ENCODE measurements at places on chromosomes 2 and 18.
A peak's percentile ranks its signal among the peaks of the same experiment; 100 is the strongest.

GRCh38 chr2:96773922-96774321 lies 13.2 kb downstream of the CNNM4 start:
- peak; percentile 77 for DNase-seq

GRCh38 chr18:36829362-36830157 lies 633 bp downstream of the KIAA1328 start:
- no peak for DNase-seq

- DNase-seq = no peak
Measured at GRCh38 chr2:144026753-144027152, 493.2 kb downstream of the ZEB2 start.

GRCh38 chr2:152647552-152647951 lies 69.7 kb downstream of the PRPF40A start:
- DNase-seq = peak; percentile 81

GRCh38 chr2:208255557-208256106 lies 761 bp upstream of the IDH1 start:
- no peak for DNase-seq

- DNase-seq = no peak
Measured at GRCh38 chr2:39567507-39567906, 98.2 kb upstream of the TMEM178A start.

DNA sequence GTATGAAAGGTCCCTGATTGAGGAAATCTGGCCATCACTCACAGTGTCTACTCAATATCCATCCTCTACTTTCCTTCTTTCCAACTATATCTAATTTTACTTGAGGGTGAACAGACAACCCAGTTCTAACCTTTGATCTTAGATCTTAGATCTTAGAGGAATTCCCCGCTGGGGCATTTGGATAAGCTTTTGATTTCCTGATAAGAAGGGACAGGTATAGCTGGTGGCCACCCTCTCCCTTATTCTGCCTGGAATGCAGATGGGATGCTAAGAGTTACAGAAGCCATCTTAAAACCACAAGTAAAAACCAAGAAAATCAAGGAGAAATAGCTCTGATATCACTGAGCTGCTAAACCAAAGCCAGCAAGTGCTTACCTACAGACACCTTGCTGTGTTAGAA lies 77.2 kb upstream of the ACSL3 start:
- DNase-seq = no peak

- DNase-seq = no peak
Measured at GRCh38 chr2:67844024-67844540, 218.7 kb downstream of the C1D start.

- DNase-seq = no peak
Measured at GRCh38 chr18:78587096-78587495, 392.5 kb upstream of the SALL3 start.

DNA sequence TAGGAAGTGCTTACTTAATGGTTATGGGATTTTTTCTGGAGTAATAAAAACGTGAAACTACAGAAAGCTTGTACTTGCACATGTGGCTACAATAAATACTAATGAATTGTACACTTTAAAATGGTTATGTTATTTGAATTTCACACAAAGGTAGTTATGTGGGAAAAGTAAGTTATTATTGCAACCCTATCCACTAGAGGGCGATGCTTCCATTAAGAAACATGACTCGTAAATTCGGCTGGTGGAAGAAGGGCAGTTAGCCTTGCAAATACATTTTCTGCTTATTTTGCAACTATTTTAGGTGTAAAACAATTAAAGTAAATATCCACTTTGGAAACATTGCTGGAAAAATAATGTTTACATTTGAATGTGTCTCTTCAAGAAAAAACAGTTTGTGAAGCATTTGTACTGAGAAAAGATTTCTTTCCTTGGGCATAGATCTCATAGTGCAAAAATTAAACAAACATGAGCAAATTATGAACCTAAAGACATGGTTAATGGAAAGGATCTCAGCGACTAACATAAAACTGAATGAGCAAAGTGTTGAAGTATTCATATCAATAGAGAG lies 68.1 kb upstream of the CSRNP3 start:
- peak; percentile 67 for DNase-seq

DNA sequence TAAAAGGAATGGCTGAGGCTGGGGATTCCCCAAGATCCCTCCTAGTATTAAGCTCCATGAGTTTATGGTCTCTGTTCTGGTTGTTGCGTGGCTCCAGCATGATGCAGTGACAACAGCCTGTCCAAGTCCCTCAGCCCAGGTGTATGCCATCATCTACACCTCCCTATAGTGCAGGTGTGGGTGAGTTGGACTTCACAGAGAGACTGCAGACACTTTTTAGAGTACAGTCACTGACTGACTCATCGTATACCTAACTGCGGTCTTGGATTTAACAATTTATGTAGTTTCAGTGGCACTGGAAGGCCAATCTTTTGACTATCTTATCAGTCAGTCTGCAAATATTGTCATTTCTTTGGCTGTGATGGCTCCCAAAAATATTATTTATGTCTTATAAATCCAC lies 415.0 kb downstream of the TMX3 start:
- no peak for DNase-seq

- no peak for DNase-seq
Measured at GRCh38 chr2:134379722-134380121, 125.8 kb downstream of the MGAT5 start.

DNA sequence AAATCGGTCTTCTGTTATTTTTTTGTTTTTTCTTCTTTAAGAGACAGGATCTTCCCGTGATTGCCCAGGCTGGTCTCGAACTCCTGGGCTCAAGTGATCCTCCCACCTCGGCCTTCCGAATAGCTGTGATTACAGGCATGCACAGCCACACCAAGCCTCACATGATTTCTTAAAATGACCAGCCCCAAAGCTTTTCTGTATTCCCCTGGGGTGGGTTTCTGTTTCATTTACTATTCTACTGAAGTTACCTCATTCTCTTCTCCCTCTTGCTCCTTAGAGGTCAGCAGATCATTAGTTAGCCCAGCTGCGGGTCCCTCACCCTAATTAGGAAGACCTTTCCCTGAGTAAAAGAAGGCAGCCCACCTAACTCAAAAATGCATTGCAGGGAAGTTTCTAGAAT lies 27.6 kb downstream of the SLC1A4 start:
- DNase-seq = no peak

DNA sequence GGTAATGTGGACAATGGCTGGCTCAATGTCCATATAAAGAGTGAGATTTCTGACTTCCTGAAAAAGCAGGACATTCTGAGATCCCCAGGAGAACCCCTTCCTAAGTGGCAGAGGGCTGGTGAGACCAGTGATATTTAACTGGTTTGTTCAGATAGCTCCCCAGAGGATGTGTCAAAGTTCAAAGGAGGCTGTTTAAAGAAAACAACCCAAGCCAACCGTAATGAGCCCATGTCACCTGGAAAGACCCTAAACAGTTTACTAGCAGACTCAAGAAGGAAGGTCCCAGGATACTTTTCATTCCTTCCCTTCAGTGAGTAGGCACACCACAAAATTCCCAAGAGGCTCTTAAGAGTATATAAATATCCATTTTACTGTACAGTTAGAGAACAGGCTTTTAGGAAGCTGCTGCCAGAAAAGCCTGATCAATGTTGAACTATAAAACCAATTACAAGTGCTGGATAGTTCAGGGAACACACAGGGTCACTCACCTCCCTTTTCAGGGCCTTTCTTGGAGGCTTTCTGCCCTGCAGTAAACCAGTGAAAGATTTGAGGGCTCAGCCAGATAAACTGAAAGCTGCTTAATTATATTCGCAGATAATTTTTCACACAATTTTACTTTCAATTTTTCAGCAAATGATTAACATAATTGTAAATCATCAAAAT lies 293.5 kb downstream of the ASXL3 start:
- no peak for DNase-seq

GRCh38 chr2:188526701-188527100 lies 235.0 kb downstream of the GULP1 start:
- DNase-seq = no peak

- no peak for DNase-seq
Measured at GRCh38 chr2:80476535-80477117, 172.1 kb upstream of the LRRTM1 start.

GRCh38 chr2:174047746-174048145 lies 82.6 kb upstream of the SP3 start:
- no peak for DNase-seq

Measured in NCI-H2029 (cell line).